Hair follicular keratinocyte (primary cell): ENCODE measurements at places on chromosomes 11 and 22. TPM values are rescaled to one million over a fixed set of nuclear protein-coding genes. Genes with fewer than 3 reads are reported as not detected.

The C11orf52 gene
- 1.2 TPM in 1 of 2 replicates, not detected in the other for total RNA-seq

The TRIM6 gene
- 2.7 and 2.8 TPM in 2 replicates for total RNA-seq

The NLRP14 gene
- total RNA-seq, result 0.04 and 0.08 TPM in 2 replicates

The SLC22A9 gene
- not detected in 2 replicates for total RNA-seq

The C11orf87 gene
- under 0.01 TPM in 1 of 2 replicates, not detected in the other for total RNA-seq

The MS4A6E gene
- total RNA-seq, result not detected in 2 replicates

The ENTHD1 gene
- not detected in 2 replicates for total RNA-seq

The FBLN1 gene
- 16.6 and 20.0 TPM in 2 replicates for total RNA-seq

The ADM2 gene
- 3.5 and 13.8 TPM in 2 replicates for total RNA-seq

The SMC1B gene
- total RNA-seq, result not detected in 2 replicates

The PAFAH1B2 gene
- 108 and 109 TPM in 2 replicates for total RNA-seq

The KREMEN1 gene
- 13.8 and 16.2 TPM in 2 replicates for total RNA-seq

The DUSP8 gene
- total RNA-seq, result 0.39 and 0.68 TPM in 2 replicates

The PHOX2A gene
- not detected in 2 replicates for total RNA-seq

The SLC3A2 gene
- 855 and 957 TPM in 2 replicates for total RNA-seq

The ASPHD2 gene
- total RNA-seq, result 3.9 and 5.4 TPM in 2 replicates

The ZNF280B gene
- total RNA-seq, result 0.38 and 0.86 TPM in 2 replicates

The MRGPRX1 gene
- not detected in 2 replicates for total RNA-seq

The MMP27 gene
- total RNA-seq, result not detected in 2 replicates

The IPO7 gene
- total RNA-seq, result 60.3 and 70.4 TPM in 2 replicates

The MRGPRX4 gene
- 0.27 and 0.55 TPM in 2 replicates for total RNA-seq

The STX5 gene
- total RNA-seq, result 26.9 and 37.9 TPM in 2 replicates

The MFRP gene
- not detected in 2 replicates for total RNA-seq

The SAA4 gene
- not detected in 2 replicates for total RNA-seq

The CASP1 gene
- 40.6 and 50.5 TPM in 2 replicates for total RNA-seq

The PKDREJ gene
- under 0.01 TPM in 1 of 2 replicates, not detected in the other for total RNA-seq

The OR8G1 gene
- not detected in 2 replicates for total RNA-seq

The TUG1 gene
- 17.5 and 21.2 TPM in 2 replicates for total RNA-seq

The SEPTIN3 gene
- total RNA-seq, result 0.08 TPM in 1 of 2 replicates, not detected in the other

The ACO2 gene
- total RNA-seq, result 86.4 and 93.8 TPM in 2 replicates

The HOATZ gene
- total RNA-seq, result 1.1 TPM in 1 of 2 replicates, not detected in the other

The FAM111B gene
- total RNA-seq, result 2.3 and 10.9 TPM in 2 replicates

The EED gene
- 10.8 and 16.9 TPM in 2 replicates for total RNA-seq

The GDPD4 gene
- not detected in 2 replicates for total RNA-seq

The MPPED2 gene
- not detected in 2 replicates for total RNA-seq

The OR6A2 gene
- not detected in 2 replicates for total RNA-seq
